ENCODE measurements at places on chromosomes 12 and 14.

GRCh38 chr12:100404769-100405407 lies 48.0 kb downstream of the SLC17A8 start:
- no peak for DNase-seq

- no peak for DNase-seq
These were observed 26.5 kb downstream of the CRACR2A start for GRCh38 chr12:3726456-3726855.

- DNase-seq, result no peak
These were observed 20.5 kb downstream of the SARNP start for GRCh38 chr12:55797068-55797467.

GRCh38 chr12:106576848-106577247 lies 6.0 kb upstream of the RFX4 start:
- no peak for DNase-seq

DNA sequence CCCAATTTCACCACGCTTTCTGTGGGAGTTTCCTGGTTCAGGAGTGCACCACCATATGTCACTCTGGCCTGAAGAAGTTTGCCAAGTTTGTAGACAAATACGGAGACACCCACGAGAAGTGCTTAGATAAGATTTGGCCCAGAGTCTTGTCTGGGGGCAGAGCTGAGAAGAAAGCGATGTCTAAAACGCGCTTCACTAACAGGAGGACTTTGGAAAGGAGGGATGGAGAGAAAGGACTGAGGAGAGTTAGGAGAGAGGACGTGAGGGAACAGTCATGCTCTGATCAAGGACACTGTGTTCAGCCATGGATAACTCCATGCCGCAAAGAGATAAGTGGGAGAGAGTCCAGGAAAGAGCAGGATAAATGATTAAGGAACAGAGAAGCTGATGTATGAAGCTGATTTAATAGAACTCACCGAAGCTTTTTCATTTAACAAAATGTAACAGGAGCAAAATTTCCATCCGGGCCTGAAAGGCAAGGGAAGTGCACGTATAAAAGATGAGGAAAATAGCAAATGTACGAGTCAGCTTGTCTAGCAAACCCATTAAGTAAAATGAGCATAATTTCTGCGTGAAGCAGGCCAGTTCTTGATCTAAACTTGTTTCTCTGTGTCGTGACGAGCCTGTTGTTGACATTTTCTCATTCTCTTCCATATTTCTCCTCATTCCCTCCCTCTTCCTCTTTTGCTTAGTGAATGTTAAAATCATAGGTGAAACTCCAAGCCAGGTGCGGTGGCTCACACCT lies 23.4 kb upstream of the MAP3K9 start:
- DNase-seq, result no peak

DNA sequence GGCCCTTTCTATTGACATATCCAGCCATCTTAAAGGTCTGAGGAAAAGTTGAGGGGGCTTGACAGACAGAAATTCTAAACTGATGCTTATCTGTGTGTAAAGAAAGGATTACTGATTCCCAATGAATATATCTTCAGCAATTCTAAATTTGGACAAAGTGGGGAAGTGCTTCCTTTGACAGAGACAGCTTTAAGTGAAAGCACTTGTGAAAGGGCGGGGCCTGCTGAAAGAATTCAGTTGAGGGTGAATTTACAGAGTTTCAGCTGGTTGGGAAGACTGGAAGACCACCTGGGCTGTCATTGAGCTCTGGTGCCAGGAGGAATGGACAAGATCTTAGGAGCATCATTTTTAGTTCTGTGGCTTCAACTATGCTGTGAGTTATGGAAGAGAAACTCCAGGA lies 412.5 kb upstream of the OR4E1 start:
- DNase-seq, result no peak

- no peak for DNase-seq
These were observed 30.8 kb downstream of the CACNA1C start for GRCh38 chr12:2083561-2083960.

DNA sequence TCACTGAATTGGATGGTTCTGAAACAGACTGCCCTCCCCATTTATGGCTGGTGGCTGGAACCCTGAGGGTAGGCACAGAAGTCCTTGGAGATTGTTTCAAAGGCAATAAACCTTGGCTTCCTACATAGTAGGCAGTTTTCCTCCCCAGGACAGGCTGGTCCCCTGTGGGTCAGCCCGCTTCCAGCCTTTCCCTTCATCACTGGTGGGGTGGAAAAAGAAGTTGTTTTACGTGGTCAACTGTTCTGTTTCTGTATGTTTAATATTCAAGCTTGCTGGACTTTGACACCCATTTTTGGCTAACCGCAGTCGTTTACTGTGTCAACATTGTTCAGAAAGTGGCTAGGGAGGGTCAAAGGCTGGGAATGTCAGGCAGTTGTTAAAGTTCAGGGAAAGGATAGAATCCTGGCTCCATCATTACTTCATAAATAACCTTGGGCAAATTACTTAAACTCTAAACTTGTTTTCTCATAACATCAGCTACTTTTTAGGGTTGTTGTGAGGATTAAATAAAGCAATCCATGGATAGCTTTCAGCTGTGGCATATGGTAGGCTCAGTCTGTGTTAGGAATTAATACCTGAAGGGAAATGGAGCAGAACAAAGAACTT lies 2.4 kb downstream of the KLHDC2 start:
- DNase-seq, result no peak

GRCh38 chr12:8027856-8028255 lies 4.7 kb upstream of the FOXJ2 start:
- DNase-seq, result no peak

GRCh38 chr14:96205059-96205977 lies 679 bp downstream of the BDKRB2 start:
- no peak for DNase-seq

DNA sequence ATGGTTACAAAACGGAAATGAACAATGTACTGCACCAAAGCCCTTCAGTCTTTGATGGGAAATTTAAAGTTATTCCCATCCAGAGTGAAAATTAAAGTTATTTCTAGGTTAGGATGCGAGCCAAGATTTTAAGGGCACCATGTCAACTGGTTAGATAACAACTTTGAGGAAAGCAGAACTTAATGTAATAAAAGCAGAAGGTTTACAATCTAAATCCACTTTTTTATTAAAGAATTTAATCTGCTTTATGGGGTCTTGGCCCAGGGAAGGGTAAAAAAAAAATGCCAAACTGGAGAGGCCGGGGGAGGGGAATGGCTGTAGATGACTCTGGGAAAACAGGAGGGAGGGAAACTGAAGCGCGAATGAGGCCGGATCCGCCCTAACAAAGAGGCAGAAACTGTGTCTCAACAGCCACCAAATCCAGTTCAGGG lies 108.2 kb upstream of the ATF7IP start:
- no peak for DNase-seq

- no peak for DNase-seq
These were observed 64.8 kb upstream of the TUNAR start for GRCh38 chr14:95811813-95812212.

GRCh38 chr12:107492393-107493134 lies 193.0 kb upstream of the PWP1 start:
- DNase-seq, result no peak

GRCh38 chr14:92254786-92255185 lies 68.2 kb upstream of the SLC24A4 start:
- DNase-seq, result no peak

DNA sequence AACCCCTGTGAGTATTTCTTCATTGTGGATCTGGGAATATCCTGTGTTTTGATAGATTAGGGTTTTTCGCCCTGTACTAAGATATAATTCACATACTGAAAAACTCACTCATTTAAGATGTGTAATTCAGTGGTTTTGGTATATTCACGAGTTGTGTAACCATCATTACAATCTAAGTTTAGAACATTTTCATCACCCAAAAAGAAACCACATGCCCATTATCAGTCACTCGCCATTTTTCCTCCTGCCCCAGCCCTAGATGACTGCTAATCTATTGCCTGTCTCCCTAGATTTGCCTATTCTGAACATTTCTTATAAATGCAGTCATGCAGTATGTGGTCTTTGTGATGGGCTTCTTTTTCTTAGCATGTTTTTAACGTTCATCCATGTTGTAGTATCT lies 67.9 kb upstream of the ATF1 start:
- DNase-seq, result no peak

Data from stimulated activated CD4-positive, alpha-beta T cell treated with anti-CD3 and anti-CD28 coated beads, Interleukin-2, amount 100 ng/mL, for 4 hours (primary cell).